Stimulated activated CD4-positive, alpha-beta T cell treated with anti-CD3 and anti-CD28 coated beads, TNF-alpha, amount 100 ng/mL, for 1 hour (primary cell): ENCODE measurements at places on chromosomes 11 and 22.

DNA sequence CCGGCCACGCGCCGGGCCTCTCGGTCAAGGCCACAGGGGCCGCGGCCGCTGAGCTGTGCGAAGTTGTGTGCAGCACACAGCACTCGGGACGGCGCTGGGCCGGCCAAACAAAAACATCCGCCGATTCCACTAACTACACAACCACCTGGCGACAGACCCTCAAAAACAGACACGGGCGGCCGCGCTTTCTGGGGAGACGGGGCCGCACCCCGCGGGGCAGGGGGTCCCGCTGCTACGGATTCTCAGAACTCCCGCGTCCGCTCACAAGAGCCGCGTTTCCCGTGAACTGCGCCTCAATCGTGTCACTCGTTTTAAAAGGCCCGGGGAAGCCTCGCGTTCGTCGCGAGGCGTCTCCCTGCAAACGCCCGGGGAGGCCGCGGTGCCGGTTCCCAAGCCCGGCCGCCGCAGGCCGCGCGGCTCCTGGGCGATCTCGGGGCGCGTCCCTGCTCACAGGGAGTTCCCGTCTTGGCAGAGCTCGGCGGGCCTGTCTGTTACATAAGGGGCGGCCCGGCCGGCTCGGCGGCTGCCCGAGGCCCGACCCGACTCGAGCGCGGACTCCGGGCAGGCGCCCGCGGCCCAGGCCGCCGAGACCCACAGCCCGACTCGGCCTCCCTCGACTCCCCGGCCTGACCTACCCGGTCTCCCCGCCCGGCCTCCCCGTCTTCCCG is 936 bp downstream of the BRD1 start:
- DNase-seq, result no peak

GRCh38 chr11:17267576-17267975 is 9.0 kb upstream of the NUCB2 start:
- no peak for DNase-seq

- DNase-seq, result no peak
Observed at GRCh38 chr11:102323542-102324251, 6.4 kb downstream of the BIRC3 start.

GRCh38 chr11:19938866-19939265 is 221.4 kb downstream of the DBX1 start:
- DNase-seq, result no peak

DNA sequence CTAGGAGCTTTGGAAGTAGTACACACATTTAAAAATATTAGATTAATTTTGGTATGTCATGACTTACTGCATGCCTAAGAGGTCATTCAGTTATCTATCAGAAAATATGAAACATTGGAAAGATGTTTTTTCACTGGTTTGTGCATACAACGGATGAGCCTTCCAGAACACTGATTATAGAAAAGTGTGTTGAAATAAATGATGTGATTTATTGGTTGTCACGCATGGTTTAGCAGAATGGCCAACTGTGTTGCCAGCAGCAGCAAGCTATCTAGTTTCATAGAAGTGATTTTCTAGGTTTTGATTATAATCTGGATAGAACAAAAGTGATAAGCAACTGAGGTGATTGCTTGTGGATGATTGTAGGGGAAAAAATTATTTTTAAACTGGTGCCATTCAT is 53.6 kb downstream of the DDX10 start:
- DNase-seq, result no peak

GRCh38 chr11:9530901-9531625 is 42.4 kb upstream of the WEE1 start:
- no peak for DNase-seq

DNA sequence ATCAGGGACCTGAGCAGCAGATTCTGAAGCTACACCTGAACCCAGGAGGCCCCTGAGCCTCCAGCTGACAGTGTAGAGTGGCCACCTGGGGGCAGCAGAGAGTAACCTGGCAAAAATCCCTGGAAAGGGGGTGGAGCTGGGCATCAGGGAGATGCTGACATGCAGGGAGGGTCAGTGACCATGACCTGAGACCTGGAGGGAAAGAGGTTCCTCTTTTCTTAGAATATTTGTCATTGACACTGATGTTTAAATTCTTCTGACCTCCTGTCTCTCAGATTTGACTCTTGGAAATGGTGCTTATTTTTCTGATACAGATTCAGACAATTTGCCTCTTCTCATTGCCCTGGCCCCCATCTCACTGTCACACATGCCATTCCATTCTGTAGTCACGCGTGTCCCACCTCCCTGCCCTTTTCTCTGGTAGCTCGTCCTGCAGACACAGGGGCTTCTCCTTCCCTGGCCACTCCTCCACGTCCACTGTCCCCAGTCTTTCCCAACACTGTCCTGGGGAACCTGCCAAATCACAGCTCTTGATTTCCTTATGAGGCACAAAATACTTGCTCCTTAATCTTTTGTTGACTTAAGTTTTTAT is 117.2 kb upstream of the IGLL5 start:
- peak; percentile 37 for DNase-seq

- DNase-seq, result no peak
Observed at GRCh38 chr22:36419177-36419911, 31.6 kb upstream of the MYH9 start.

GRCh38 chr11:76860539-76861475 is at the start of gene ACER3:
Gene ACER3 (plus strand): TSS chr11:76860918. CDS start chr11:76860977, 59 bp downstream.
- peak; percentile 47 for DNase-seq

GRCh38 chr11:110712659-110713448 is 617 bp upstream of the ARHGAP20 start:
- DNase-seq, result no peak

DNA sequence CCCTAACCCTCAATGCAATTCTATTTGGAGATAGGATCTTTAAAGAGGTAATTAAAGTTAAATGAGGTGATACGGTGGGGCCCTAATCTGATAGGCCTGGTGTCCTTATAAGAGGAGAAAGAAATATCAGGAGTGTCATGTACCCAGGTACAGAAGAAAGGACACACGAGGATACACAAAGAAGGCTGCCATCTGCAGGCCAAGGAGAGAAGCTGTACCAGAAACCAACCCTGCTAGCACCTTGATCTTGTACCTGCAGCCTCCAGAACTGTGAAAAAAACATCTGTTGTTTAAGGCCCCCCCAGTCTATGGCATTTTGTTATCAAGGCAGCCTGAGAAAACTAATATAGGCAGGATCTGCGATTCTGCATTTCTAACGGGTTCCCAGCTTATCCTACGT is 44.2 kb downstream of the FBXO7 start:
- DNase-seq, result no peak
